ENCODE measurements at places on chromosomes 6 and 20.

- DNase-seq: no peak
Measured at GRCh38 chr6:85062884-85063283, 298.5 kb upstream of the TBX18 start.

- DNase-seq: no peak
Measured at GRCh38 chr6:15421945-15422733, 176.3 kb downstream of the JARID2 start.

DNA sequence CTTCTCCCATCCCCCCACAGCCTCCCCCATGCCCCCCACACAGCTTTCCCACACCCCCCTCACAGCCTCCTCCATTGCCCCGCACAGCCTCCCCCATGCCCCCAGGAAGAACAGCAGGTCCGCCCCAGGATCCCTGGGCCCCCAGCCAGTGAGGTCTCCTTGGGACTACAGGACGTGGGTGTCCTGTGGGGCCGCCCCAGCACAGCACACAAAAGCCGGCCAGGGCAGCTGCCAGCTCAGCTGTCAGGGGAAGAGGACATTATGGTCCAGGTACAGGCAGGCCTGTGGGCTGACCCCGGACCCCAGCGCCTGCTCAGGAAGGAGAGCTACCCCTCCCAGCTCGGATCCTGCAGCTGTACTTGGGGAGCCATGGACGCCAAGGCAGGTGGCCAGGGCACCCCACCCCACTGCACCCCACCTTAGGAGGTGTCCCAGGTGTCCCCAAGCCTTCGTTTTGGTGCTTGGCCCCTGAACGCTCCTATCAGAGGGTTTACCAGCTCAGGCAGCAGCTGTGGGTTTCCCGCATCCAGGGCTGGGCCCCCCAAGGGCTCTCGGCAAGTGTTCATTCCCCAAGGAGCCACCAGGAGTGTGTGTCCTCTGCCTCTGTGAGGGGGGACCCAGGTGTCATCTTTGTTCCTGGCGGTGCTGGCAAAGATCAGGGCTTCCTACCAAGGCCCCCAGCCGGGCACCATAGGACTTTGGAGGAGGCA, 42.3 kb upstream of the GATA5 start:
- no peak for DNase-seq

- no peak for DNase-seq
Measured at GRCh38 chr6:81766482-81767069, 14.1 kb upstream of the TENT5A start.

DNA sequence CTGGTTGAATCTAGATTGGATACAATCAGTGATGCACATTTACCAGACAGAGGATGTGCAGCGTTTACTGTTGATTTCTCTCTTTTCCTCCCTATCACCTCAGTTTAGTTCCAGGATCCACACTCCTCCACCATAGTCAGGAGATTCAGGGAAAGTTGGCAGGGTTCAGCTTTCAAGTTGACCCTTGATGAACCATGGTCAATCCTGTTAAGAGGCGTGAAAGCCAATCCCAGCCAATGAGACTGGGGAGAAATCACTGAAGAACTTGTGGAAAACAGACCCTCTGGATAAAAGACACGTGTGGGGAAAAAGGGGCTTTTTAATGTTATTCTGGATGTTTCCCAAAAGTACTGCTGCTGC, 19.2 kb upstream of the SCP2D1 start:
- no peak for DNase-seq

GRCh38 chr6:42269553-42269952, 51.9 kb upstream of the MRPS10 start:
- DNase-seq: no peak

DNA sequence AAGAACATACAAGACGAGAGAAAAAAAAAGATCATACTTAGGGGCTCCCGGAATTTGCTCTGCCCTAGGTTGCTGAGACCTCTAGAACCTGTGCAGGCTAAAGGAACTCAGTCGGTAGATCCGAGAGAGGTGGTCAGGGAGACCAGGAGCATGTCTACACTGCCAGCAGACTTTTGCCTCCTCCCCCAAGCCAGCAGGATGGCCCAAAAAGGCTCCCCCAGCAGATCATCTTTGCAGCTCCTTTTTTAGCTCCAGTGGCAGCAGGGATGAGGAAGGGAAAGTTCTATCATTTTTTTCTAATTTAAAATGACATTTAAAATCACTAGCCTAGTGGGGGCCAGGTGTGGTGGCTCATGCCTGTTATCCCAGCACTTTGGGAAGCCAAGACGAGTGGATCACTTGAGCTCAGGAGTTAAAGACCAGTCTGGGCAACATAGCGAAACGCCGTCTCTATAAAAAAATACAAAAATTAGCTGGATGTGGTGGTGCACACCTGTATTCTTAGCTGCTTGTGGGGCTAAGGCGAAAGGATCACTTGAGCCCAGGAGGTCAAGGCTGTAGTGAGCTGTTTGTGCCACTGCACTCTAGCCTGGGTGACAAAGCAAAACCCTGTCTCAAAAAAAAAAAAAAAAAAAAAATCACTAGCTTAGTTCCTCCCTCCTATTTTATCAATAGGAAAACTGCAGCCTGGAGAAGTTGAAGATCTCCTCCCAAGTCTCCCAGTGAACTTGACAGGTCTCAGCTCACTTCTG, 69.3 kb upstream of the MYL9 start:
- DNase-seq: no peak

DNA sequence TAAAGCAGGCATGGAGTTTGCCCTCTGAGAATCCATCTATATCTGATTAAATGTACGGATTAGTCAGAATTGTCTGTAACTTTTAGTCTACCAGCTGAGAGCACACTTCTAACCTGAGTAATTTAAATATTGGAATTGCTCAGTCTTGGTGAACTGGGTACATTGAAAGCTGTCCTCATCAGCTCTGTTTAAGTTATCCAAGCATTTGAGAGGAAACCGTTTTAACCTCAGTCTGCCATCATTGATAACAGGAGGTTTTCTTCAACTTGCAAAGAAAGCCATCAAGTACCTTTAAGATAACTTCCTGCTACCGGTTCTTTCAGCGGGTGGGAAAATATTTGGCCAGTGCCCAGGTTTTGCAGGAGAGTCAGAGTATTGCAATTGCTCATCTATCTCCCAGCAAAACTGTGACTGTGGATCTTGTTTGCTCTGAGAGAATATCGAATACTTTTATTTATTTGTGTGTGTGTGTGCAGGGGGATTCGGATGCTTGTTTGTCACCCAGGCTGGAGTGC, 31.1 kb upstream of the F13A1 start:
- DNase-seq: no peak

- DNase-seq: no peak
Measured at GRCh38 chr6:166333172-166333995, 9.0 kb downstream of the SFT2D1 start.

DNA sequence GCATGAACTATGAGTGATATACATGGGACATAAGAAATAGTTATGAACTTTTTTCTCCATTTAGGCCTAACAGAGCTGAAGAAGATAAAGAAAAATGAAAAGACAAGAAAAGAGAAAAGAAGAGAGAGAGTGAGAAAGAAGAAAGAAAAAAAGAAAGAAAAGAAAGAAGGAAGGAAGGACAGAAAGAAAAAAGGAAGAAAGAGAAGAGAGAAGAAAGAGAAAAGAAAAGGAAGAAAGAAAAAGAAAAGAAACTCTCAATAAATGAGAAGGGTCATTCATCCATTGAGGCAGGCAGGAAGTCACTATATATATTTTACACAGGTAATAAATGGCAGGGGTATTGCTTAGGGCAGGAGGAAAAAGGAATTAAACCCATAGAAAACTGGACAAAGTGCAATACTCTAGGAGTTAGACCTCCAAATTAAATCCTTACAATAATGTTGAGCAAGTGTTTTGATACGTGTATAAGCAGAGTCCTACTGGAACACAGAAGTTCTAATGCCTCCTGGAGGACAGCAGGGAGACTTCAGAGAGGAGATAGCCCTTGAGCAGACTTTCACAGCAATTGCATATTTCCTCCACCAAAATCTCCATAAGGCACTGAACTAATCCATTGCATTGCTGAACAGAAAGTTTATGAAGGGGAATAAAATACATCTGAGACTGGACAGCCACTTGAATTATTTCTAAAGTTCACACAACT, 86.4 kb upstream of the TENT5A start:
- no peak for DNase-seq

DNA sequence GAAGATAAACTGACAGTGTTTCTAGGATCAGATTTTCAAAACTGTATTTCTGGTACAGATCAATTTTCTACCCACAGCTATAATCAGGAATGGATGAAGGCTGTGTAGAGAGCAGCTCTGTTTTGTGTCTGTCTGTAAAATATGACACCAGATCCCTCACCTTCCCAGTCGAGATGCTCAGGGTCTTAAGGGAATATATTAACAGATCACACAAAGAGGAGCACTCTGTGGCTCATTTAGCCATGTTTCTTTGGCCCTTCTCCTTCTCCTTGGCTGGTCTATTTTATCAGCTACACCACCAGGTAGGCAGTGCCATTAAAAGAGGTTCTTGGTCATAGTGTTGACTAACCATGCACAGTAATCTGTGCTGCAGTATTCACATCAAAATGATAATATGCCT, 82.6 kb downstream of the PREP start:
- no peak for DNase-seq

DNA sequence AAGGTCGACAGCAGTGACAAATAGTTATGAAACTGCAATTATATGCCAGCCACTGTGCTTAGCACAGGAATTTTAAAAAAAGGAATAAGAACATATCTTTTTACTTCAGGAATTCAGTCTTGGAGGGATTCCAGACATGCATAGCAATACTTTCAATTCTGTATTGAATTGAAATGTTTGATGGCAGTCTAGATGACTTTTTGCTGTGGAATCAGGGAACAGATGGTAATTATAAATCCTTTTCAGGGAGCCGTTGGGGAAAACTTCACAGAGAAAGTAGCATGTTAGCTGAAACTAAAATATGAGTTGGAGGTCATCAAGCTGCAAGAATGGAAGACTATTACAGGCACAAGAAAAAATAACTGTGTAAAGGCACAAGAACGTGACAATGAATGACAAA, 74.8 kb downstream of the IMPG1 start:
- no peak for DNase-seq

All from NCI-H510A (cell line).